ENCODE measurements at places on chromosomes 12 and 14.

- DNase-seq: no peak
Measured at GRCh38 chr14:52400846-52401245, 86.7 kb downstream of the PTGER2 start.

GRCh38 chr12:40216516-40217288 lies 8.1 kb upstream of the LRRK2 start:
- DNase-seq: no peak

- no peak for DNase-seq
Measured at GRCh38 chr12:12216349-12217017, 50.4 kb downstream of the LRP6 start.

DNA sequence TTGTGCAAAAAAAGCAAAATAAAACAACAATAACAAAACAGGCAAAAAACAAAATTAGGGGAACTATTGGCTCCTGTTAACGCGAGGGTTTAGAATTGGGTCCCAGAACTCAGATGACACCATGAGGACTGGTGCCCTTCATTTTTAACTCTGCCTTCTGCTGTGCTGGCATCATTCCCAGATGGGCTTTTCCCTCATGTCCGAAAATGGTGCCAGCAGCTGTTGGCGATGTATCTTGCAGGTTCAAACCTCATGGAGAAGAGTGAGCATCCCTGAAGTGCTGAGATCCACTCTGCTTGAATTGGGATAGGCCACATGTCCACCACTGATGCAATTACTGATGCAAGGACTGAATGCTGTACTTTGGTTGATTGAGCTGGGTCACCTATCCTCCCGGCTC lies 61.1 kb downstream of the MYRFL start:
- DNase-seq: no peak

GRCh38 chr14:101027966-101028365 lies 124.4 kb upstream of the RTL1 start:
- DNase-seq: no peak

DNA sequence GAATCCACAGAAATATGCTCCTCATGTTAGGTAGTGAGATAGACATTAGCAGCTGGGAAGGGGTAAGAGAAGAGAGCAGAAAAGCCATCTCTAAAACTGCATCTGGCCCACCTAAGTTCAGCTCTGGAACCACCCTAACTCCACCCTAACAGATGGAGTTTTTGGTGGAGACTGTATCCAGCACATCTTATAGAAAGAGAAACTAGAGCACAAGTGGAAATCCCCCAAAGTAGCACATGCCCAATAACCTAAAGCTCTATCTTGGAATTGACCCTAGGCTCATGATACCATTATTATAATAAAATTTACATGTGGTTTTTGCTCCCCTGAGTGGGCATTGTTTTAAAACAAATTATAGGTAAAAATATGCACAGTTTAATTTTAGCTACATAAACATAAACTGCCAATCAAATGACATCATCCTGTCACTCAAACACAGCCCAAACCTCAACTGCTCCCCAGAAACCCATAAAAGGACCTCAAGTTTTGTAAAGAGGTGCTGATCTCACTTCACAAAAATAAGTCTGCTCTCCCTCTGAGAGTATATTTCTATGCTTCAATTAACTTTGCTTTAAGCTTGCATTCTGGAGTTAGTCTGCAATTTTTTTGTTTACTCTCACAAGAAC lies 206.4 kb downstream of the PIK3C2G start:
- no peak for DNase-seq

DNA sequence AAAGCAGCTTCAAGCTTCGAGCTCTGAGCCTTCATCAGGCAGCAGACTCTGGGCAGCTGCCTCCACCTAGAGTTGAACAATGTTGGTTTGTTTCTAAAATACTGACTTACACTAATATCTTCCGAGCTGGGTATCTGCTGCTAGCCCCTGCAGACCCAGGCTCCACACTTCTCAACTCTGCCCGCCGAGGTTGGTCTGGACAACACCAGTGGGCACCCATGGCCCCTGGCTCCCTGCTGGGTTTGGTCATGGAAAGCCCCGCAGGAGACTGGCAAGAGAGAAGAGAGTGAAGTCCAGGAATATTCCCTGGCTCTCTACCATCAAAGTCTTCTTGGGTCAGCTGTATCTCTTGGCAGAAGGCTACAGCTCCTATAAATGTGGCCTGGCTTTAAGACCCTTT lies 214.2 kb upstream of the TMEM132C start:
- no peak for DNase-seq

DNA sequence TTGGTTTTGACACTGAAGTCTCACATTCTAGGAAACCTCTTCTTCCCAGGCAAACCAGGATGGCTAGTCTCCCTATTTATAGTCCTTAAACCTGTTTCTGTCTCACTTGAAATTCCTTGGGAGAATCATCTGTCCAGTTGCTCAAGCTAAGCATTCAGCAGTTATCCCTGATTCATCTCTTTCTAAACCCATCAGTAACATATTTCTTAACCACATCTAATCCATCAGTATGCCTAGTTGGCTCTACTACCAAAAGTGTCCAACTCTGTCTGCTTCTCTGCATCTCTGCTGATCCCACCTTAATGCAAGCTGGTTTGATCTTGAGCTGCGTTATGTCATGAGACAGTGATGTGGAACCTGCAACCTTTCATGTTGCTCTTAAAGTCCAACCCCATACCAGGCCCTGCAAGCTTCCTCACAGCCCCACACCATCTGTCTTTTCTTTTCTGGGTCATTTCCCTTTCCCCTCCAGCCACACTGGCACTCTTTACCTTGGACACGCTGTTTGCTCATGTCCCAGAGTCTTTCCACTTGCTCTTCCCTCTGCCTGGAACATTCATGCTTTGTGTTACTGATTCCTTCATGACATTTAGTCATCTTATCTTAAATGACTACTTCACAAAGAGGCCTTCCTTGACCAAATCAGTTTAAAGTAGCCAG lies 380.8 kb upstream of the RGS6 start:
- DNase-seq: no peak

DNA sequence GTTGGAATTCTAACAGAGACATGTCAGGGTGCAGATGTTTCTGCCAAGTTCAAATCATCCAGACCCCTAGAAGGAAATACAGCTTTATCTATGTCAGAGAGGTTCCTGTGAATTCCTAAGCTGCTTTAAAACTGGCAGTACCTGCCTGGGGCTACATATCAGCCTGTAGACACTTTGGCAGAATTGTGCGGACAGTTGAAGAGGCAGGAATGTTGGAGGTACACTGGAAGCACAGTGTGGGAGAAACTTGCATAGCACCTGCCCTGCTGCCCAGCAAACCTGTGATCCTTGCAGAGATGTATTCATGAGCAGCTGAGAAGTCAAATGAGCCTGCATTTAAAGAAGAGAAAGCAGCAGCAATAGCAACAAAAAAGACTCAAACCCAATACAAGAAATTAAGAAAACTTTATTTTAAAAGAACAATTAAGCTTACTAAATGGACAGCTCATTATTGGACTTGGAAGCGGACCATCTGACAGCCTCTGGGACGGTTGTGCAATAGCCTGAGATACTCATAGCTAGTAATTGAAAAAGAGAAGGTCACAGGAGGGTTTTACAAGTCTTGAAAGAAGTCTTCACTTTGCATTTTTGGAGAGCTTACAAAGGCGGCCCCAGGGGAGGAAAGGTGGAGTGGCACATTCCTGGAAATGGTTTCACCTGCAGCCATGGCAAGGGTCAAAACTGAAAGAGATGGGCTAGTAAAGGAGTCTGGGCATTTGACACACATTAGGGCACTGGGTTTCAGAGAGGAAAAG lies 280.9 kb upstream of the FLRT2 start:
- DNase-seq: no peak

- no peak for DNase-seq
Measured at GRCh38 chr12:28998662-28999120, 150.4 kb upstream of the FAR2 start.

DNA sequence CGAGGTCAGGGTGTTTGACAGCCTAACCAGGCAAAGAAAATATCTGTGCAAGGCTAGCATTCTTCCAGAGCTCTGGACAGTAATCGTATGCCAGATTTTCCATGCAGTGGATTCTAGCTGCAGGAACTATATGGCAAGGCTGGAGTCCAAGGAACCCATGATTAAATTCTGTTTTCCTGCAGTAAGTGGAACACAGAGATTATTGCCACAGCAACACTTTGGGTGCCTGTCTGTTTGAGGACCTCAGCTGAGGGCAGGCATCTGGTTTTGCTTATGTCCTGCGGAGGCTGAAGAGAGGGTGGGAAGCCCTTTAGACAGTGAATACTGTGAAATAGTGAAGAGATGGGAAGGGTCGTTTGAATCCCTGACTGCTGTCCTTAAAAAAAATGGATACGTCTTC lies 104.4 kb downstream of the DAD1 start:
- DNase-seq: no peak

- DNase-seq: no peak
Measured at GRCh38 chr12:109458771-109459208, 18.3 kb downstream of the KCTD10 start.

GRCh38 chr12:24229031-24229700 lies 279.7 kb upstream of the SOX5 start:
- no peak for DNase-seq

All from NCI-H1417 treated with DMSO at 0.1 percent for 48 hours (cell line).